ENCODE measurements at places on chromosomes 2 and 18.

DNA sequence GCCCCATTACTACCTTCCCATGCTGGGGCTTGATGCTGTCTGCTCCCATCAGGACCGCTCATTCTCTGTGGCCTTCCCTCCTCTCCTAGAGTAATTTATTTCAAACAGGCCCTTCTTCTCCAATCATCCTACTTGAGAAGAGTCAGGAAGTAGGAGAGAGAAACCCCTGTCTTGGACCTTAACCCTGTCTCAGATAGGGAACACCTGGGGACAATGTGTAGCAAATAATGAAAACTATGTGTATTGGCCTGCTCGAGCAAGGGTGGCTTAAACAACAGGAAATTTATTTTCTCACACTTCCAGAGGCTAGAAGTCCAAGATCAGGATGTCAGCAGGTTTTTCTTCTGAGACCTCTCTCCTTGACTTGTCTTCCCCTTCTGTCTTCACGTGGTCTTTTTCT lies 26.6 kb upstream of the NEMP2 start:
- no peak for DNase-seq

DNA sequence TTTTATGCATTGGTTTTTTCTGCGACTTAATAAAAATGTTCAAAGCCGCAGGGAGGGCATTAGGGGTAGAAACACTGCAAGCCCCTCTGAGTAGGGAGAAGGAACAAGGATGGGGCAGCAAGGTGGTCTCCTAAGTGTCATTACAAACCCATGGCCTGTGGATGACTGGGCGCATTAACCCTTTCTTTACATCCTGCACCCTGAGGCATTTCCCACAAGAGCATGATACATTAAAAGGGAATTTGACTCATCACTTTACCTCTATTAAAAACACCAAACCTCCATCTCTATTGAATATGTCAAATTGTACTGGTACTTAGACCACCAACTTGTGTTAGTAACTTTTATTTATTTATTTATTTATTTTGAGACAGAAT lies 112.5 kb downstream of the VIT start:
- no peak for DNase-seq

DNA sequence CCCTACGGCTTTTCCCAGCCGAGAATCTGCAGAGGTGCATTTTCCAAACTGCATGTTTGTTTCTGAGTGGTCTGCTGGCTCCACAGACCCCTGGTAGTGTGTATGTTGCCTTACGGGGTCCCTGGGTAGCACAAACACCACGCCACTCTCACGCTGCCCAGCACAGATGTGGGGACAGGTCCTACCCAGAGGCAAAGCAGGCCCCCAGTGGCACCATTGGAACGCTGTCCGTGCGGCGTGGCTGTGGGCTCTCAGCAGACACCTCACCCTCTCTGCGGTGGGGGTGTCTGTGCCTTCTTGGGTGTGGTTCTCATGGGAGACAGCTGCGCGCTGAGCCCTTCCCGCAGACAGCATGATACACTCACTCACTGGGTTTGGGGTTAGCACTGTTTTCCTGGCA lies 137.4 kb downstream of the NFATC1 start:
- DNase-seq: no peak

DNA sequence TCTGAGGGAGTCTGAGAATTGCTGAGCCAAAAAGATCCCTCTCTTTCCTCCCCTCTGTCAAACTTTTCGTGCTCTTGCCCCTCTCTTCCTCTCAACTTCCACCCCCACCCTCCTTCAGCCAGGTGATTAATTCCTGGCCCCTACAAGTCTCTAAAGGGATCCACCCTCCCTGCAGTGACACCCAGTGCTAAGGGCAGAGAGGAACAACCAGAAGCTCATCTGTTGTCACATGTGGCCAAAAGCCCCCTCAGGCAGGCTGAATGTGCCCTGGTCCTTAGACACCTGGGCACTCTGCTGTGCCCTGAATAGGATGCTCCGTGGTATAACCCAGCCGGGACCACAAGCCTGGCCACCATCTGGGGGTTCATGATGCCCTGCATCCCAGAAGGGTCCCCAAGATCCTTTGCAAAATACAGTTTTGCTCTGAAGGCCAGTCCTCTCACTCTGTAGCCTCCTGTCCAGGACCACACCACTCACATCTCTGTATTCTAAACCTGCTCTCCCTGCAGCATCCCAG lies 234.4 kb downstream of the BCL11A start:
- DNase-seq: no peak

- DNase-seq: no peak
These were observed 355.3 kb downstream of the INSIG2 start for GRCh38 chr2:118443596-118443995.

DNA sequence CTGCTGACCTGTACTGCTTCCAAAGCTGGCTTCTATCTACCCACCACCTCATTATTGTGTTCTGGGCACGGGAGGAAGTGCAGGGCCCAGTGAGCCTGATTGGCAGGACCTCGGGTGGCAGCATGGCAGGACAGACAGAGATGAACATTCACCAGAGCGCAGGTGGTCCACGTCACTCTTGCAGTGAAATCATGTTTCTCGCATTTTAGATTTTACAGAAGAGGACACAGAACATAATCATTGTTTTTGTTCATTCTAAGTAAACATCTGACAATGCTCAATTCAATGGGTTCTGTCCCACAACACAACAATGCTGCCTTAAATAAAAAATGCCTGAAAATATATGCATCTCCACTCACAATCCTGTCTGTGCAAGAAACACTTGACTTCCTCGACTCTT lies 11.5 kb upstream of the BIN1 start:
- DNase-seq: peak; percentile 86

DNA sequence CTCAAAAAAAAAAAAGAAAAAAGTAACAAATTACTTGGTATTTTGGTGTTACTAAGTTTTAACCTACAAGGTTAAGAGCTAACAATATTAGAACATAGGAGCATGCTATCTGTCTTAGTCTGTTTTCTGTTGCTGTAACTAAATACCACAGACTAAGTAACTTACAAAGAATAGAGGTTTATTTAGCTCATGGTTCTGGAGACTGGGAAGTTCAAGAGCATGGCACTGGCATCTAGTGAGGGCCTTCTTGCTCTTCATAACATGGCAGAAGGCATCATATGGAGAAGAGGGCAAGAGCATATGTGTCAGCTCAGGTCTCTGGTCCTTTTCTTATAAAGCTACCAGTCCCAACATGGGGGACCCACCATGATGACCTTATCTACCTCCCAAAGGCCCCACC lies 36.5 kb downstream of the SMARCAL1 start:
- DNase-seq: no peak
